T-helper 9 cell (primary cell): ENCODE measurements at places on chromosomes 4 and X.

GRCh38 chr4:189162073-189162789, 778.4 kb upstream of the FRG1 start:
- no peak for DNase-seq

GRCh38 chr4:188728359-188728758, 589.1 kb downstream of the TRIML1 start:
- DNase-seq = no peak

GRCh38 chrX:132631579-132632232, 142.9 kb upstream of the MBNL3 start:
- DNase-seq = no peak

DNA sequence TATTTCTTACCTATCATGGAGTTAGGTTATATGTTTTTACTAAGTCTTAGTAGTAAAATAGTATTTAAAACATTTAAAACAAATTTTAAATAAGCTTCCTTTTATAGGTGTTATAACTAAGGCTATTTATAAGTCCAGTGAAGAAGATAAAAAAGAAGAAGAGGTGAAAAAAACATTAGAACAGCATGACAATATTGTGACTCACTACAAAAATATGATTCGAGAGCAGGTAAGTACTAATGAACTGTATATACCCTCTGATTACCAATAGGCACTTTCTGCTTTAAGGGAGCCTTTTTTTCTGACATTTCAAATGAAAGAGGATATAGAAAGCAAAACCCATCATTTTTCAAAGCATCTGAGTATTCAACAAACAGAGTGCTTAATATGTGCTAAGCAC, 76.6 kb downstream of the USO1 start:
- DNase-seq = no peak

DNA sequence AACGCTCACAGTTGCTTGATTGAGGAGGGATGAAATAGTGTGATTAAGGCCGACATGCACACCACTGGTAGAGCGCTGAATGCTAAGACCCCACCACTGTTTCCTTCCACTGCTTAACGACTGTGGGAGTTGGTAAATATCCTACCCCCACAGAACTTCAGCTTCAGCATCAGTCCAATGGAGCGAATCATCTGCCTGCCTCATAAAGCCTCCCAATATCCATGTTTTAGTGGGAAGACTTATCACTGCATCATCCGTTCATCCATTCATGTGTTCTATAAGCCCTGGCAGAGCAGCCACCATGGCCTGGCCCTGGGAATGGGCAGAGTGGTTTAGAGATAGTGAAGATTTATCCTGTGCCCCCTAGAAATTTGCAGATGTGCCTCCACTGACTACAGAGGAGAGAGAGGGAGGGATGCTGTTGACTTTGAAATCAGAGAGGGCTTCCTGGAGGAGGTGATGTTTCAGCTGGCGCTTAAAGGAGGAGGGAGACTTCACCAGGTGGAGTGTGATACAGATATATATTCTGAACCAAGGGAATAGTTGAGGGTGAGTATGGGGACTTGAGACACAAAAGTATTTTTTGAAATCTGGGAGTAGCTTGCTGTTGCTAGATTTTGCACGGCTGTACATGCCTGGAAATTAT, 71.9 kb upstream of the STX18 start:
- no peak for DNase-seq

GRCh38 chr4:139301821-139302611, at the start of gene NDUFC1:
TSS of gene NDUFC1 (minus strand) at chr4:139302477. CDS start at chr4:139295798, 6,679 bp downstream.
- peak; percentile 60 for DNase-seq

GRCh38 chr4:32061916-32062315, 1341.7 kb downstream of the PCDH7 start:
- DNase-seq = no peak

DNA sequence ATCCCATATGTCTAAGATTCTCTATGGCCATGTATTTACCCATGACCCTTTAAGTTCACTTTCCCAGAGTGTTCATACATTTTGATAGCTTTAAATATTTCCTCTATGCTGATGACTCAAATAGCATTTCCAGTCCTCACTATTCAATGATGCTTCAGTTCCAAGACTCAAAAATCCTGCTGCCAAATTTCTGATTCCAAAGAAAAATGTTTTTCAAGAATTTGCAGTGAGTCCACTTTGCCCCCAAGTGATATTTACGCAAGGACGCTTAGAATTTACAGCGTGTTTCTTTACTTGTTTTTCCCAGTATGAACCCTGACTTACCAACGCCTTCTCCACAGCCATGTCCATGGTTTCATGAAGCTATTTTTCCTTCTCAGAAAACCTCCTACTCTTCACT, 127.9 kb upstream of the PCDH18 start:
- DNase-seq = no peak

DNA sequence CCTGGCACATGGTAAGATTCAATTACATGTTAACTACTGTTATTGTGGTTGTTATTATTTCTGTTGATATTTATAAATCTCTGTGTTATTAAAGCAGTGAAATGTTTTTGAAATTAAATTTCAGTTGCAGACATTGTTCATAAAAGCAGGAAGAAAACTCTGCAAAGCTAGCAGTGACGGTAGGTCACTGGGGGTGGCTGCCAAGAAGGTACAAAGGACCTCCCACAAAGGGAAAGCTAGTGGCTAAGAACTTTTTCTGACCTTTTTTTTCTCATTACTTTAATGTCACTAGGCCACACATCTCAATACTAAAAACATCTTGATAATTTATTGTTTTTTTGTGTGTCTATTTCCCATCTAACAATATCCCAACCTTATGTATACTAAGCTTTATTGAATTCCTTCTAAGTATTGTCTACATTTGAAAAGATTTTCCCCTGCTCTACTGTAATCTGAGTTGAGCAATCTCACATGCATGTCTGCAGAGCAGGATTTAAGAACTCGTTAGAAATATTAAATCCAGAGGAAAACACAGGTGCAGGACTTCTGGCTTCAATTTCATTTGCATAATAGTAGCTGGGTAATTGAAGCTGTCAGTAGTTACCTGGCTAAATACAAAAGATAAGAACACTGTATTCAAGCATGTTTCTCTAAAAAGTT, 197.3 kb downstream of the CFAP299 start:
- DNase-seq = no peak

GRCh38 chr4:109072595-109072994, 229.9 kb downstream of the COL25A1 start:
- DNase-seq = no peak

- no peak for DNase-seq
Observed at GRCh38 chr4:7334521-7335275, 100.0 kb downstream of the PSAPL1 start.

GRCh38 chr4:168154546-168155277, 62.4 kb downstream of the ANXA10 start:
- no peak for DNase-seq

- DNase-seq = no peak
Observed at GRCh38 chrX:17453788-17454187, 78.8 kb downstream of the NHS start.

GRCh38 chrX:40998123-40998522, 87.1 kb upstream of the USP9X start:
- no peak for DNase-seq

GRCh38 chr4:26609391-26609790, 25.5 kb downstream of the TBC1D19 start:
- DNase-seq = no peak

DNA sequence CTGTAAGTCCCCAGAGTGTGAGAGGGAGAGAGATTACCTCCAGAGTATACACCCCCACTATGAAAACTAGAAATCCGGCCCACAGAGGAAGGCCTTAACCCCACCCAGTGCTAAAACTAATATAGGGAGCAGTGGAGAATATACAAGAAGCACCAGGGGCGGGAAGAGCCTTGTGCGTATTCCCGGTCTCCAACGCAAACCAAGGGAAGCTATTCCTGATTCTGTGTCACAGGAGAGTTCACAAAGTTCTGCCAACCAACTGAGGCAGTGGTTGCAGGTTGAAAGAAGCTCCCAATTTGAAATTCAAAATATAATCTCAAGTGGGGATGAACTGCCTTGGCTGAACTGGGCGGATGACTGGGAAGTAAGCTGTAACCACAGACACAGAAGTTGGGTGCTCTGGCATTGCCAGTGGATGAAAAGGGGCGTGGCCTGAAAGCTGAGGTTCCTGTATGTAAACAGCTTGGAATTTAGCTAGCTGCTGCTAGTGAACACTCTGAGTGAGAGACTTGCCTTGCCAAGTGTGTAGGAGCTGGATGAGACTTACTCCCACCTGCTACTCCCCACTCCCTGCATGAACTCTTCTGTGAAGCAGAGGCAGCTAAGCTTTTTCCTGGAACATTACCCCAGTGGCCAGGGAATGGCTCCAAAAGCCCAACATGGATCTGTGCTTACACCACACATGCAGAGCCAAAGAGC, 32.7 kb downstream of the ELF2 start:
- DNase-seq = no peak

DNA sequence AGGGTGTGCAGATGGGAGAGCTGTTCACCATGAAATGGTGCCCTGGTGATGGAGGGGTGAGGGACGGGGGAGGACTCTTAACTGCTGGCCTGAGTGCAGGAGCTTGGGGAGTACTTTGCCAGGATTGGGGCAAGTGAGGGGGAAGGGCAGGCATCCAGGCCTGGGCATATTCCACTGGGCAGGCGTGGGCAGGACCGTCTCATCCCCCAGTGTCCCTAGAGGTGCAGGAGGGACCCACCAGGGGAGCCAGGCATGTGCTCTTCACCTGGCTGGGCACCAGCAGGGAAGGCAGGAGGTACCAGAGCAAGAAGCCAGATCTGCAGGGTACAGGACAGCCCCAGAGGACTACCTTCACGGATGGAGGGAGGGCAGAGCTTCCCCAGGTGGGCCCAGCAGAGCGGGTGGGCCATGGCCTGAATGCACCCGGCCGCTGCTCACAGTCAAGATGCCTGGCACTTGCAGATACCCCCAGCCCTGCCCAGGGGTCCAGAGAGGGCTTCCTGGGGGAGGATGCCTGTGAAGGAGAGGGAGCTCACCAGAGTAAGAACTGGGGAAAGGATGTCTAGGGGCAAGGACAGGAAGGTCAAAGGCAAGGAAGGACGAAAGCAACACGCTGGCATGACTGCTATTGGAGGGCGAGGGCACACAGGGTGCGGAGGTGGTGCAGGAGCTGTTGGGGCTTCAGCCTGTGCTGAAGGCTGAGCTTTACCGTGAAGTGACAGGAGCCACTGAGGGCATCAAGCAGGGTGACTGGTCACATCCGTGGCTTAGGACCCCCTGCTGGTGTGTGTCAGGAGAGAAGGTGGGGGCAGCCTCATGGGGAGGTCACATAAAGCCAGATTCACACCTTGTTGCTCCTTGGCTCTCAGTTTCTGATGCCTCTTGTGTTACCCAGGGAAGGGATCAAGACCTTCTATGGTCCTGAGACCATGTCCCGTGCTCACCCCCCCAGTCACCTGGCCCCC, 68.2 kb upstream of the NKX1-1 start:
- no peak for DNase-seq

DNA sequence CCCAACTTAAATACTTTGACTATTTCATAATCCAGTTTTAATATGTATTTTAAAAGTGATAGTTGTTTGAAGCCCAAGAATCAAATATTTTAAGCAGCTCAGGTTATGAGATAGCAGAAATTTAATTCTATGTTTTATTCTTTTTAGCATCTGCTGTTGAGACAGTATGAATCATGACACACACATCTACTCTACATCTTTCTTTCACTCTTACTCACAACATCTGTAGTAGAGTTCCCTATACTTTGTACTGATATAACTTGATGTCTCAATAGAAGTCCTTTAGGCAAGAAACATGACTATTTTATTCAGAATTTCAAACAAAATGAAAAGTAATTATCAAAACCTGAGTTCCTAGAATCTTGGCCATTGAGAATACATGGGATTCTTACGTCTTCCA, 187.9 kb upstream of the GNPDA2 start:
- DNase-seq = no peak

GRCh38 chr4:7626531-7626930, 191.8 kb upstream of the PSAPL1 start:
- no peak for DNase-seq

DNA sequence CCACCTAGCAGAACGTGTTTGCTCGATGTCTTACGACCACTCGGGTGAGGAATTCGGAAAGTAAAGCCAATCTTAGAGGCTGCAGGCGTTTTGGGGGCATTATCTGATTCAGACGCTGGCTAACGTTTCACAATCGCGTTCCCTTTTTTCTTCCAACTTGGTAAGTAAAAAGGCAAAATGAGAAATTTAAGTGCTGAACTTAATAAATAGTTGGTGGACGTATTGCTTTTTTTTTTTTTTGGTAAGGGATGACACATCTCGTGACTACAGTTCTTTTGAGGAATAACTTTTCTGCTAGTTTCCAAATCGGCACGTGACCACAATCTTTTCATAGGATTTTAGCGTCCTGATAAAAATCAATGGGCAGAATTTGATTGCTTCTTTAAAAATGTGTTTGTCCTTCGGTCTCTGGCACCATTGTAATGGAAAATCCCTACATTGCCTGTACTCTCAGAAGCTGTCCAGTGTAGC, 848 bp downstream of the RAB9A start:
- DNase-seq = no peak

GRCh38 chr4:73248821-73249220, 9.8 kb downstream of the ANKRD17 start:
- DNase-seq = no peak

DNA sequence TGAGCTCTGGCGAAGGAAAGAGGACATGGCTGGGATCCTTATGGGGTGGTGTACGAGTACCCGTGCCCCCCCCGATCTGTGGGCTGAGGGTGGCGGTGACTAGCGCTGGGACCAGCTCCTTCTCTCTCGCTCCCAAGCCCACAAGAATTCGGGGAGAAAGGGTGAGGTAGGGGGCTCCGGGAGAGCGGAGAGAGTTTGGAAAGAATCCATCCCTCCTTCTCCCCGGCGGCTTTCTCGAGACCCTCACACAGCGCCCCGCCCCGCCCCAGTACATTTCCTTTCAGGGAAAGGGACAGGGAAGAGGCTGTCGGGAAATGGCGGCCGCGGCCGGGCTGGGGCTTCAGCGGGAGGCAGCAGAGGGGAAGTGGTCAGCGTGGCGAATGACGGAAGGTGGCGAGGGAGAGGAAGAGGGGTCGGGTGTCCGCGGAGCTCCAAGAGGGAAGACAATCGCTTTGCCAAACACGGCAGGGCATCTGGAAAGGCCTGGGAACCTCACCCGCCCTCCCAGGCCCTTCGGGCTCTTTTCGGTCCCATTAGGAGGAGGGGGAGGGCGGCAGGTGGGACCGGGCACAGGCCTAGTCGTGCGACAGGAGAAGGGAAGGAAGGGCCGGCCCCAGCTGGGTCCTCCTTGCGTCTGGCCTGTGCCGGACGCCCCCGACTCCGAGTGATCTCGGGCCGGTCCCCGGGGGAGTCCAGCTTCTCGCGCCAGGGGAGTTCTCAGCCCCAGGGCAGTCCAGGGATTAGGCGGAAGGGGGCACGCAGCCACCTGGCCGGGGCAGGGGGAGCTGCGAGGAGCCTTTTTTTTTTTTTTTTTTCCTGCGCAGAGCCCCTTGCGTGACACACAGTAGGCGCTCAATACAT, 10.2 kb downstream of the HNRNPH2 start:
- peak; percentile 15 for DNase-seq

- no peak for DNase-seq
Observed at GRCh38 chr4:100881283-100881682, 363.5 kb upstream of the EMCN start.

DNA sequence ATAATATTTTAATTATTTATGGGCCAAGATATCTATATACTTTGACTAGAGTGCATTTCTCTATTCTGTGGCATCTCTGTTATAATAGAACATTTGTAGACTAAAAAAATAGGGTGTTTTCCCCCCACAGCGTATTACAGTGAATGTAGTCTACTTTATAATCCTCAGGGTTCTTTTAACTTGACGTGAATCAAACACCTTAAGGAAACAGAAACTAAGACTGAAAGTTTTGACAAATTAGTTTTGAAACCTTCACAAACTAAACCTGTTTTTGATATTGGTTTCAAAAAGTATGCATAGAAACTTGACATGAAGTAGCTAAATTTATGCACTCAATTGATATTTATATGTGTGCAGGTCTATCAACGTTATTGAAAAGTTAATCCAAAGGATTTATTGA, 1963.1 kb upstream of the TENM3 start:
- no peak for DNase-seq

- no peak for DNase-seq
Observed at GRCh38 chr4:6372649-6373525, 99.5 kb downstream of the PPP2R2C start.
